ENCODE measurements at places on chromosomes 2 and 18.

GRCh38 chr2:236614551-236614950 is 44.9 kb downstream of the ACKR3 start:
- DNase-seq, result no peak

GRCh38 chr2:130375291-130376266 is 19.7 kb downstream of the PTPN18 start:
- DNase-seq, result no peak

- peak; percentile 15 for DNase-seq
These were observed 23.6 kb downstream of the COX7A2L start for GRCh38 chr2:42337356-42337820.

- peak; percentile 78 for DNase-seq
These were observed 3.1 kb upstream of the GMPPA start for GRCh38 chr2:219495531-219496122.

- DNase-seq, result no peak
These were observed 266.8 kb upstream of the SMIM21 start for GRCh38 chr18:75694292-75694691.

- DNase-seq, result no peak
These were observed 94.8 kb downstream of the PLB1 start for GRCh38 chr2:28590496-28591301.

- no peak for DNase-seq
These were observed 122.7 kb upstream of the GLI2 start for GRCh38 chr2:120612931-120613330.

GRCh38 chr2:233832869-233833311 is 21.4 kb downstream of the HJURP start:
- peak; percentile 35 for DNase-seq

DNA sequence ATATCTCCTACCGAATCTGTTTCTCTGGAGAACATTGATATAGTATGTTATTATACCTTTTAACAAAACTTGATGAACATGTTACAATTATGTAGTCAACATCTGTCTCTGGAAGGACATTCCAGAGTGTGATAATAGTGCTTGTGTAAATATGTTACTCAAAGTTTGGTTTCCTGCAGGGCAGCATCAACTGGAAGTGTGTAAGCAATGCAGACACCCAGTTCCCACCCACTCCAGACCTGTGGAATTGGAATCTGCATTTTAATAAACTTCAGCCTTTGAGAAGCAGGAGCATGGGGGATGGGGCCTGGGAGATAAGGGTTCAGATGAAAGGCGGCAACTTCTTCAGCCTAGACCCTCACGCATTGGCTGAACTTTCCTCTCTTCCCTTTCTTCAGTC is 398.9 kb downstream of the RND3 start:
- no peak for DNase-seq

- no peak for DNase-seq
These were observed 43.8 kb downstream of the SLC40A1 start for GRCh38 chr2:189536830-189537229.
